Gastroesophageal sphincter (tissue), 4 donors: ENCODE measurements at places on chromosomes 6 and 20.

DNA sequence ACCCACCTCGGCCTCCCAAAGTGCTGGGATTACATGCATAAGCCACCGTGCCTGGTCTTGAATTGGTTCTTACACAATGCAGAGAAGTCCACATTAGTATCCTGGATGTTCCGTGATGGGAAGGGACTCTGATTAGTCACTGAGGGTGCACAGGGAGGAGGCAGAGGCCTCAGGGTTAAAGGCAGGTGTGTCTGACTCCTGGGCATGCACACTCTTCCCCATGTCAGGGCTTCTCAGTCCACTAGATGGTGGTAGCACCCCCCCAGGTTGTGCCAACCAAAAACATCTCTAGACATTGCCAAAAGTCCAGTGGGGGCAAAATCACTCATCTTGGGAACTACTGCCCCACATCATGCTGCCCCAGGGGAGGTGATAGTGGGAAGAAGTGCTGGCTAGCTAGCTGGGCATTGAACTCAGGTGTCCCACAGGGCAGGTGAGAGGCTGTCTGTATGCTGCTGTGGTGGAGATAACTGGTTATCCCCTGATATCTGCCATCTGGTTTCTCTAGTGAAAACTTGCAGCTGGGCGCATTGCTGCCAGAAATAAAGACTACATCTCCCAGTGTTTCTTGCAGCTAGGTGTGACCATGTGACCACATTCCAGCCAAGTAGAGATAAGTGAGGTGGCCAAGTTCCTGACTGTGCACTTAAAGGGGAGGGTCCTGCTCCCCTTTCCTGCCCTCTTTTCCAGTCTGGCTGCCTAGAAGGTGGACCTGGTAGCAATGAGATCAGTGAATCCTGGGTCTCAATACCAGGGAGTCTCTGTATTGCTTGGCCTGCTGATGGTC lies 8.4 kb upstream of the NSFL1C start:
- no peak for ATAC-seq

- ATAC-seq, result no peak
Measured at GRCh38 chr6:33367009-33367714, 24.5 kb upstream of the KIFC1 start.

DNA sequence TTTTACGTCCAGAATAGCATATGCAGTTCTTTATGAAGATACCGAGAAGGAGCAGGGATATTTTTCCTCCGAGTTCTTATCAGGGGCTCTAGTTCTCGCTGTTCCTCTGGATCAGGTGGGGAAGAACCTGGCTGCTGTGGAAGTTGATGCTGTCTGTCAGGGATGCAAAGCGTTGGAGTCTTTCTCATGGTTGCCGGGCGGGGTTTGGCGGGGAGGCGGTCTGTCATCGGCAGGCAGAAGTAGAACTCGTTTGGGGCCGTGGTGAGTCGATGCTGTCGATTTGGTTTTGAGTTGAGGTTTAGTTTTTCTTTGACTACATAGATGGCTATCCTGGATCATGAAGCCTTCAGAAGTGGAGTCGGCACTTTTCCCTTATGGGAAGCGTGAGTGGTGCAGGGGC lies 691.2 kb downstream of the QKI start:
- ATAC-seq, result no peak

GRCh38 chr6:116483616-116484015 lies 22.4 kb downstream of the CALHM6 start:
- ATAC-seq, result no peak

- ATAC-seq, result peak; percentile 63
Measured at GRCh38 chr20:13277663-13278295, 56.7 kb downstream of the ISM1 start.

- ATAC-seq, result no peak
Measured at GRCh38 chr6:56875961-56876360, 78.9 kb upstream of the BEND6 start.

DNA sequence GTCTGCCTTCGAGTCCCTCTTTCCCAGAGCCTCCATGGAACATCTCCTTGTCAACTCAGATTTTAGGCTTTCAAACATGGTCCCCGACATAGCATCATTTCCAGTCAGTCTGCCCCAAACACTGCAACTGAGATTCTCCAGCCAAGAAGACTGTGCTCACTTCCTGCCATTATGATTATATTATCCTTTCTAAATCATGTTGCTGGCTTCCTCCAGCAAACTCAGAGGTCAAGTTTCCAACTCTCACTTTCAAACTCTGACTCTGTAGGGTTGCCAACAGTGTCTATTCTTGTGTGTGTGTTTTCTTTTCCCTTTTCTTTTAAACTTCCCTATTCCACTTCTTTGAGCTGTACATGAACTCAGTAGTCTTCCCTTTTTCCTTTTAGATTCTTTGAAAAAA lies 61.2 kb upstream of the TRAF3IP2 start:
- ATAC-seq, result peak; percentile 16

GRCh38 chr6:120186080-120186479 lies 836.5 kb upstream of the MAN1A1 start:
- no peak for ATAC-seq

GRCh38 chr6:5713519-5713918 lies 293.2 kb downstream of the NRN1 start:
- no peak for ATAC-seq

- no peak for ATAC-seq
Measured at GRCh38 chr20:61315319-61315718, 63.3 kb downstream of the CDH4 start.

GRCh38 chr6:3594201-3594600 lies 137.4 kb upstream of the SLC22A23 start:
- ATAC-seq, result no peak

DNA sequence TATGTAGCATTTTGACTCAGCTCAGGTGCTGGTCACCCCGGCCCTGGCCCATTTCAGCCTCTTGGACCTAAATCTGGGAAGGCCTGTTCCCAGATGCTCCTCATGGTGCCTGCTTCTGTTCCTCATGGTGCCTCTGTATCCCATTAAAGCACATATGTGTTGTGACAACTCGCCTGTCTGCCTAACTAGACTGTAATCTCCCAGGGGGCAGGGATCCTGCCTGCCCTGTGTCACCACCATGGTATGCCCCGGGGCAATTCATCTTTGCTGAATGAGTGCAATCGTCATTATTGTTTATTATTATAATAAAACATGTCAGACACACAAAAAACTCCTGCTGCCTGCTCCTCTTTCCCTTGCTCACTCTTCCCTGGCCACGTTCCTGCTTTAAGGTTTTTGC lies 62.0 kb downstream of the ZFP64 start:
- ATAC-seq, result no peak

DNA sequence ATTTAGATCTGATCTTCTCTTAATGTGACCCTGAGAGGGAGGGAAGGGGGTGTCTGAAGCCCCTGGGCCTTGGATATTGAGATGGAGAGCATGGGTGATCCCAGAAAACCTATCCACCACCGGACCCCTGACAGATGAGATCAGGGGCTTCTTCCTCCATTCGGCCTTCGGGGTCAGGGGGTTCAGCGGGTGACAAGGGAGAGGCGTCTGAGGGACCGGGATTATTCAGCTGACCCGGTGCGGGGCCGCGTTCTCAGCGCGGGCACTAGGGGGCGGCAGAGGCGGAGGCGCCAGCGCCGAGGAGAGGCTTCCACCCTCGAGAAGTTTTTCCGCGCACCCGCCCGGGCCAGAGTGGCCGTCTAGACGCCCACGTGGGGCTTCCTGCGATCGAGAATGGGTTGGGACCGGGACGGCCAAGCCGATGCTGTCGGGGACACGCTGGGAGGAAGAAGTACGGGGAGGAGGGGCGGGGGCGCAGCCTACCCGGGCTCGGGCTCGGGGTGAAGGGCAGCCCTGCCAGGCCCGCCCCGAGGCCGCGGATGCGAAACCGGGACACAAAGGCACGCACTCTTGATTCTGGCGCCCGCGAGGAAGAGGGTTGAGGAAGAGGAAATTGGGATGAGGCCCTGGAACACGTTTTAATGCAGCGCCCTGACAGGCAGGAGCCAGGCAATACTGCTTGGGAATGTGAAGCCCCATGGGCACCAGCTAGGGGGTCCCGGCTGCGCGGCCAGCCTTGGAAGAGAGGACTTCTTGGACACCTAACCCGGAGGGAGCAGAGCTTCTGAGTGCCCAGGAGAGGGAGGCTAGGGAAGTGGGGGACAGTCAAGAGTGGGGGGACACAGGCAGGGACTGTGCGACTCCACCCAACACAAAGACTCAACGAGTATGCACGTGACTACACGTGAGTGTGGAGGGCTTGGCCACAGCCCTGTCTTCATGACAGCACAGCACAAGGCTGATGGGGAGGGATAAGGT lies 30.6 kb downstream of the COL11A2 start:
- ATAC-seq, result peak; percentile 89

DNA sequence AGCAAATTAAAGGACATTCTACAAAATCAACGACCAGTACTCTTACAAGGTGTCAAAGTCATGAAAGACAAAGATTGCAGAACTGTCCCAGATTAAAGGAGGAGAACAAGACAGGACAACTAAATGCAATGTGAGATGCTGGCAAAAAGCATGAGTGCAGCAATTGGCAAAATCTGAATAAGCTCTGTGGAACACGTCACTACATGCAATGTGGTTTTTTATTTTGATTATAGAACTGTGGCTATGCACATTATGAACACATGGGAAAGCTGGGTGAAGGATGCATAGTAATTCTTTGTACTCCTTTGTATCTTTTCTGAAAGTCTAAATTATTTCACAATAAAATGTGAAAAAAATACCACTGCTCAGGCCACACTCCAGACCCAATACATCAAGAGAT lies 509.4 kb downstream of the KIF16B start:
- no peak for ATAC-seq

DNA sequence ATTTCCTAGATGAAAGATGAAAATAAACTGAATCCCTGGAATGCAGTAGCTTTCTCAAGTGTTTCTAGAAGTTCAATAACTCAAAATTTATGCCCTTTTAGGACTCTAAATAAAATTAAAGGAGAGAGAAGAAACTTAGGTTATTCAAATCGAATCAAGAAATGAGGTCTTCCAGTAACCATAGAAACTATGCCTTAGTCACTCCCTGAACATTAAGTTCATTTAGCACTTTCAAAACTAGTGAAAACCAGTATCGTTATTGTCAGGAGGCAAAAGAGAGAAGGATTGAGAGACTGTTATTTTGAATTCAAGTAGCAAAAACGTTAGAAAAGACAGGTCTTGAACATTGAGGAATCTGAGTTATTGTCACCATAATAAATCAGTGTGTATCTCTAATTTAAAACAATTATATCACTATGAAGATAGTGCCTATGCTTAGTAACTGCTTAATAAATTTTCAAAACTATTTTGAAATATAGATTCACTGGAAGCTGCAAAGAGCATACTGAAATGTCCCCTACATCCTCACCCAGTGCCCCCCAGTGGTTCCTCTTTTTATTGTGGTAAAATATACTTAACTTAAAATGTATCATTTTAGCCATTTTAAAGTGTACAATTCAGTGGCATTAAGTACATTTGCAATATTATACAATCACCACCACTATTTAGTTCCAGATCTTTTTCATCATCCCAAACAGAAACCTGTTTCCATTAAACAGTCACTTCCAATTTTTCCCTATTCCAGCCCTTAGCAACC lies 4.6 kb downstream of the RPP21 start:
- ATAC-seq, result no peak

DNA sequence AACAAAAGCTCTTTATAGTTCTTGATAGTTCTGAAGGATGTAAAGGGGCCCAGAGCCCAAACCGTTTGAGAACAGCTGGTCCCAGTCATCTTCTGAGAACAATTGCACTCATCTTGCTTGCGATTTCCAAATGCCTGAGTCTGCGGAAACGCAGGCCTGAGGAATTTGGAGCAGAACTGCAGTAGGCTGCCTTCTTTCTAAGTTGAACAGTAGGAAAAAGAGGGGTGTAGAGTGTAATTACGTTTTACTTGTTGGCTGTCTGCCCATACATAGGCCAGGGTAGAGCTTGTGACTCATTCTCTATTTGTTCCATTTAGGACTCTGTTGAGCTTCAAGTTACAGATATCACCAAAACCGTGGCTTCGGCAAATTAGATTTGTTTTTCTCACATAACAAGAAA lies 42.0 kb upstream of the KIF16B start:
- ATAC-seq, result no peak

- ATAC-seq, result no peak
Measured at GRCh38 chr20:12975833-12976608, 32.8 kb upstream of the SPTLC3 start.

DNA sequence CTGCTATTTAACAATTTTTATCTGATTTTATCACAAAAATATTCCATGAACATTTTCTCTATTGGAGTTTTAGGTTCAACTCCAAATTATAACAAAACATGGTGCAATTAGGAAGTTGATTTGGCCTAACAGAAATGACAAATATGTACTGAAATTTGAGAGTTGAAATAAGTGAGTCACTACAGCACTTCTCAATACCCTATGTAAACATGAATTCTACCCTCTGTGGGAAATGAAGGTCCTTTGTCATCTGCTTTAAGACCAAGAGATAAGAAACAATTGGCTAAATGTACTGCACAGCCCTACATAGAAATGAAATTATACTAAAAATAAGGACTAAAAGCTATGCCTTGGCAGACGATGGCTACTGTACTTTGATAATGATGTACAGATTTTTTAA lies 86.2 kb upstream of the BEND6 start:
- no peak for ATAC-seq

DNA sequence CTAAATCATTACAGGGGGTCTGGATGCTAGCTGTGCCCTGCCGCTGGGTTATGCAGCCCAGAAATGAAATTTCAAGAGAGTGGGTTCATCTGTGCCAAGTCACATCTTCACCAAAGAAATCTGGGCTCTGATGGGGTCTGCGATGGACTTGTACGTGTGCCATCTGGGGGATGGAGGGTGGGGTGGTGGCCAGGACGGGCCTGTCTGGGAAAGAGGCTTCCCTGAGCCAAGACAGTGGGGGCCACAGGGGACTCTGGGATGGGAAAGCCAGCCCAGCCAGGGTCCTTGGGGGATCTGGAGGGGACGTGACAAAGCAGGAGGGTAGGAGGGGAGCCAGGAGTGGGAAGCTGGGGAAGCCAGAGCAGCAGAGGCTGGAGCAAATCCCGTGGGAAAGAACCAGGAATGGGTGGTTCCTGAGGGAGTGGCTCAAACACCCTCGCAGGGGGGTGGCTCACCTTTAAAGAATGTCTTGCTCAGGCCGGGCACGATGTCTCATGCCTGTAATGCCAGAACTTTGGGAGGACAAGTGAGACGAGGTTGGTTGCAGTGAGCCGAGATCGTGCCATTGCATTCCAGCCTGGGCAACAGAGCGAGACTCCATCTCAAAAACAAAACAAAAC lies 36.3 kb upstream of the SULF2 start:
- no peak for ATAC-seq

- no peak for ATAC-seq
Measured at GRCh38 chr20:46630306-46630705, 21.0 kb downstream of the SLC13A3 start.

- no peak for ATAC-seq
Measured at GRCh38 chr20:12072954-12073264, 155.2 kb downstream of the BTBD3 start.
